ENCODE measurements at places on chromosomes 1 and 21. TPM values are rescaled to one million over a fixed set of nuclear protein-coding genes. Genes with fewer than 3 reads are reported as not detected.

The RUNX3 gene
- total RNA-seq, result not detected

The LRRIQ3 gene
- 0.81 TPM for total RNA-seq

The PIGC gene
- total RNA-seq, result 10.9 TPM

The PCP4 gene
- not detected for total RNA-seq

The ELAVL4 gene
- not detected for total RNA-seq

The RAB13 gene
- total RNA-seq, result 30.6 TPM

Measured in cardiac muscle cell (in vitro differentiated cells and primary cell).